ENCODE measurements at places on chromosomes 5 and 9.

DNA sequence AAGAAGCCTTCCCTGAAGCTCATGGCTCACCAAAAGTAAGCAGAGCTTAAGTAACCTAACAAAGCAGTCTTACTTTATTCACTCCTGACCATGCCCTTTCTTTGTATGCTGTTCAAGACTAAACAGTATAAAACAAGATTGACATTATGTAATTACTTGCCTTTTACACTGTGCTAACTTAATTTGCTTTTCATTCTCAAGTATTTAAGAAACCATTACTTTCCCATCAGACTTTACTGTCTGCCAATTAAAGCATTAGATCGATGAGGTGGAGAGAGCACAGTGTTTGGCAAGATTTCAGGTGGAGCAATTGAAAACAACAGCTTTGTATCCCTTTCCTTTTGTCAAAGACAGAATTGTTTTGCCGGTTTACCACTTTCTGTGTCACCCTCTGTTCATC, 98.2 kb downstream of the RORB start:
- no peaks in the 10 kb centered on the region for H3K4me1 ChIP-seq
- H3K4me3 ChIP-seq: no peak overlapping the region
- no peaks in the 10 kb centered on the region for H3K27me3 ChIP-seq
- DNase-seq: no peak

DNA sequence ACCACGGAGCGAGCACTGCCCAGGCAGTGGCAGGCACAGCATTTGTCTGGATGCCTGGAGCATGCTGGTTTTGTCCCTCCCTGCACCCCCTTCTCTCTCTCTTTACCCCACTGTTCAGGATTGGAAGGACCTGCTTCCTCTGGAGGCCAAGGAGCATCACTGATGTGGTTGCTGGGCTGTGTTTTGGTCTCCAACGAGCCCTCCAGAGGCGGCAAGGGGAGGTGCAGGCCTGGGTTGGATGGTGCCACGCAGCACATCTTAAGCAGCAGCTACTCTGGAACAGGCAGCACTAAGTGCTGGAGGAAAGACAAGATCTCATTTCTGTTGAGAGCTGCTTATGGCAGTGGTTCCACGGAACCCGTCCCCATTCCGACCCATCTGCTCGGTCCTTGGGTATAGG, 139.6 kb downstream of the CMYA5 start:
- H3K27me3 ChIP-seq: no peaks in the 10 kb centered on the region
- H3K4me3 ChIP-seq: no peak overlapping the region
- H3K36me3 ChIP-seq: no peaks in the 10 kb centered on the region
- no peak overlapping the region for H3K27ac ChIP-seq

DNA sequence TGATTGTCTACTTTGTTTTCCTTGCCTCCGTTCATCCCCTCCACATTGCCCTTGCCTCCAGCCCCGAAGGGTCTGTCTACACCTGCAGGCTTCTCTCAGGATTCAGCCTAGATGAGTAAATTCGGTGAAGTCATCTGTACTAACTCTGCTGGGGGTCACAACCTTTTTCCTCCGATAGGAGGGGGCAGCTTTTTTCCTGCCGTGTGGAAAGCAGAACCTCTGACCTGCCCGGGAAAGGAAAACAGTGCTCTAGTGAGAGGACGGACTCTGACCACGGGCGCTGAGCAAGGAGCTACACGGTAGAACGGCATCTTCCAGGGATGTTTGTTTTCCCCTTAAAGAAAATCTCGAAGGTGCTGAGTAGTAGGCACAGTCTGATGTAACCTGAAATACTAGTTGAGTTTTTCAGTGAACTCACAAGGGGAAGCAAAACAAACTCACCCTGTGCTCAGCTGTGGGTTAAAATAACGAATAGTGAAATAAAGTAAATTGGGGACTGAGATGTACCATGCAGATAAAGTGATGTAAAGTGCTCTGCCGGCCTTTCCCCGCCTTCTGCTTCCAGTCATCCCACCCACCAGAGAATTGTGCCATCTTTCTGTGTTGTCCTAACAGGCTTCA, 281.8 kb downstream of the AOPEP start:
- no peaks in the 10 kb centered on the region for H3K36me3 ChIP-seq
- peak overlapping the region; percentile 72 for H3K4me3 ChIP-seq
- no peaks in the 10 kb centered on the region for H3K27me3 ChIP-seq
- peak overlapping the region; percentile 85 for H3K27ac ChIP-seq

DNA sequence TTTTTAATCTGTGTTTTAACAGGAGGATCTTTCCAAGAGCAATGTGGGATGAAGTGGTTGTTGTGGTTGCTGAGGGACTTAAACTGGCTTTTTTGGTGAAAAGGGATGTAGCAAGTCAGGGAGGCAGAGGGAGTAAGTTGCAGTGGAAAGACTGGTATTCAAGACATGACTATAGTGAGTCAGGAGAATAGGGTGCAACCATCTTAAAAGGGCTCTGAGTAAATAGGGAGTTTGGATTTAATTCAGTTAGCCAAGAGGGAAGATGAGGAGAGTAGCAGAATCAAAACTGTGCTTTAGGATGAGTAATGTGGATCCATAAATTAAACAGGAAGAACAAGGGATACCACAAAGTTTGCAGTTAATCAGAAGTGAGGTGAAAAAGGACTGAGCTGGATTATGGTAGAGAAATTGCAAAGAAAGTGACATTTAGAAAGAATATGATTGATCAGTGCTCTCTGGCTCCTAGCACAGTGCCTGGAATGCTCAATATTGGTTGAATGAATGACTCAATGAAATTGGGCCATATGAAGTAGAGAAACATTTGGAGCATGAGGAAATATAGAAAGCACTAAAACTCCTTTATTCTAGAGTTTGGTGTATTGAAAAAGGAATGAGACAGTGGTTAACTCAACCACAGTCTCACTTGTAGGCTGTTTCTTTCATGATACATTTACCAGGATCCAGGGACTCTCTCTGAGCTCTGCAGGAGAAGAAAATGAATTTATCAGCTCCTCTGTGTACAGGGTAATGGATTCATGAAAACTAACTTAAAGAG, 5.1 kb downstream of the POLR3G start:
- no peak for DNase-seq
- no peaks in the 10 kb centered on the region for H3K27me3 ChIP-seq
- H3K36me3 ChIP-seq: no peaks in the 10 kb centered on the region
- H3K27ac ChIP-seq: no peak overlapping the region
- no peaks in the 10 kb centered on the region for H3K4me1 ChIP-seq
- H3K4me3 ChIP-seq: no peak overlapping the region

GRCh38 chr9:76352026-76352620, 42.1 kb downstream of the RFK start:
- no peak overlapping the region for H3K4me3 ChIP-seq
- no peak overlapping the region for H3K27ac ChIP-seq
- H3K4me1 ChIP-seq: no peaks in the 10 kb centered on the region
- H3K27me3 ChIP-seq: no peaks in the 10 kb centered on the region

- H3K4me1 ChIP-seq: no peaks in the 10 kb centered on the region
- no peak for DNase-seq
- no peaks in the 10 kb centered on the region for H3K27me3 ChIP-seq
- no peak overlapping the region for H3K4me3 ChIP-seq
- no peaks in the 10 kb centered on the region for H3K36me3 ChIP-seq
Measured at GRCh38 chr5:160452795-160453194, 31.1 kb downstream of the PTTG1 start.

DNA sequence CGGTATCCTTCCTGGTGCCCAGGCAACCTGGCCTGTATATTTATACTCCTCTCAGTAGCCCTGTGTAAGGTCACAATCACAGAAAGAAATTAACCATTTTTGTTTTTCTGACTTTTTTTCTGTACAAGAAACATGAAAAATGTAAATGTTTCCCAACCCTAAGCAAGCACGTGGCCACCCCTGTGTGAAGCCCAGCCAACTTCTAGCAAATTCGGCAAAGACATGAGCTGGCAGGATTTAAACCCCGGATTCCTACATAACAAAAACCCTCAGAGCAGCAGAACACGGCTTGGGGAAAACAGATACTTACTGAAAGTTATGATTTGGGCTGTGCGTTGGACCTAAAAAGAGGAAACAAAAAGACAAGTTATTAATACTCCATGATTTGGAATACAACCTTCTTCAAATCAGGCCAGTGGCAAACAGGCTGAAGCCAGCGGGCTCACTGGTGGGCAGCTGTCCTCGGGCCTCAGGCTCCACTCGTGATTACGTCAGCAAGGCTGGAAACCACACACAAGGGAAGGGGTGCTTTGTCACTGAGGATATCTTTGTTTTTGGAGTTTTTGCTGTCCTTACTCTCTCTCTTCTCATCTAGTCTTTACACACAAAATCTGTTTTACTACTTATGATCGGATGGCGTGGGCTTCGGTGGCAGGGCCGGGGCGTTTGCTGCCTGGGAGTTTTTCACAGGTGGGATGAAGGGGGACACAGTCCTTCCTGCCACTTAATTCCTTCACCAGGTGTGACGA, 194.1 kb downstream of the ROR2 start:
- H3K4me3 ChIP-seq: no peak overlapping the region
- peak overlapping the region; percentile 83 for H3K27ac ChIP-seq
- no peaks in the 10 kb centered on the region for H3K36me3 ChIP-seq
- no peak for DNase-seq
- no peaks in the 10 kb centered on the region for H3K4me1 ChIP-seq

- no peaks in the 10 kb centered on the region for H3K36me3 ChIP-seq
- no peak overlapping the region for H3K4me3 ChIP-seq
- H3K27ac ChIP-seq: no peak overlapping the region
- H3K27me3 ChIP-seq: no peaks in the 10 kb centered on the region
- no peak for DNase-seq
- H3K4me1 ChIP-seq: no peaks in the 10 kb centered on the region
Measured at GRCh38 chr5:96816411-96816939, 8.7 kb upstream of the ERAP1 start.

GRCh38 chr5:3011764-3012017, 260.2 kb upstream of the IRX2 start:
- no peaks in the 10 kb centered on the region for H3K4me1 ChIP-seq
- no peak for DNase-seq
- H3K4me3 ChIP-seq: no peak overlapping the region
- H3K36me3 ChIP-seq: no peaks in the 10 kb centered on the region
- no peaks in the 10 kb centered on the region for H3K27me3 ChIP-seq
- peak overlapping the region; percentile 62 for H3K27ac ChIP-seq

GRCh38 chr5:136037001-136037705, 8.4 kb downstream of the TGFBI start:
- H3K4me1 ChIP-seq: no peaks in the 10 kb centered on the region
- no peaks in the 10 kb centered on the region for H3K27me3 ChIP-seq
- H3K27ac ChIP-seq: peak overlapping the region; percentile 45
- H3K36me3 ChIP-seq: no peaks in the 10 kb centered on the region
- DNase-seq: no peak
- no peak overlapping the region for H3K4me3 ChIP-seq

GRCh38 chr5:176521286-176521685, 15.9 kb downstream of the RNF44 start:
- no peak overlapping the region for H3K27ac ChIP-seq
- DNase-seq: no peak
- no peaks in the 10 kb centered on the region for H3K36me3 ChIP-seq
- no peaks in the 10 kb centered on the region for H3K4me1 ChIP-seq
- H3K4me3 ChIP-seq: no peak overlapping the region
- H3K27me3 ChIP-seq: no peaks in the 10 kb centered on the region

- H3K36me3 ChIP-seq: no peaks in the 10 kb centered on the region
- no peak overlapping the region for H3K4me3 ChIP-seq
- peak overlapping the region; percentile 54 for H3K27ac ChIP-seq
- no peak for DNase-seq
- no peaks in the 10 kb centered on the region for H3K27me3 ChIP-seq
- peaks cover 51% of the 10 kb centered on the region for H3K4me1 ChIP-seq
Measured at GRCh38 chr9:133131506-133131905, 10.5 kb upstream of the RALGDS start.

- no peak overlapping the region for H3K4me3 ChIP-seq
- H3K36me3 ChIP-seq: no peaks in the 10 kb centered on the region
Measured at GRCh38 chr5:87263498-87263897, 4.2 kb upstream of the RASA1 start.

DNA sequence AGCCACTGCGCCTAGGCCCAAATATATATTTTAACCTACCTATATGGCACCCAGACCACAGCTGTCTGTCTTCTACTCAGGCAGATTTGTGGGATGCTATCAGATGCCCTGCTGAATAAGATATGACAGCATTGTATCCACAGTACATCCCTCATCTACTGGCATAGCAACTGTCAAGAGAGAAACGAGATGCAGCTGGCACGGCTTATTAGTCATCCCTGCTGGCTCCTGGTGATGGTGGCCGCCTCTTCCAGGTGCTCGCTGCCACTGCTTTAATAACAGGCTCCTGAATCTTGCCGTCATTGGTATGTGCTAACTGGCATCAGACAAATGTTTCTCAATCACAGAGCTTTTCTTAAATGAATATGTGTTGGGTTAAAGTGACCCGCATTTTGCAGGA, 34.0 kb downstream of the B4GALT1 start:
- H3K4me3 ChIP-seq: no peak overlapping the region
- no peaks in the 10 kb centered on the region for H3K36me3 ChIP-seq
- H3K27ac ChIP-seq: no peak overlapping the region
- H3K27me3 ChIP-seq: no peaks in the 10 kb centered on the region

DNA sequence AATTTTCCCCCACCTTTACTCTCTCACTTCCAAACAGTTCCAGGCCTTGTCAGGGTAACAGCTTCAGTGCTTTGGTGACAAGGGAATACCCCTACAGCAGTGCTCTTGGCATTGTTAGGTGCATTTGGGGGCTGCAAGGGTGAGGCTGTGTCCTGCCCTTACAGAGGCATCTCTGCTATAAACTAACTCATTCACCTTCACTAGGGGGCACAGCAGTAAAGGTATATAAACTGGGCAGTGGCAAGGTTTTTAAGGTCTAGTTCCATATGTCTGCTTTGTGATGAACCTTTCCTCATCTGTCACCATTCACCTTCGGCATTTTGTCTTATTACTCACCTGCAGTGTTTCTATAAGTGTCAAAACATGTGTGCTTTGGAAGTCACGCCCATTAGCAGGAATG, 79.1 kb upstream of the GPR151 start:
- H3K4me1 ChIP-seq: no peaks in the 10 kb centered on the region
- no peak overlapping the region for H3K4me3 ChIP-seq
- H3K27ac ChIP-seq: no peak overlapping the region
- H3K27me3 ChIP-seq: no peaks in the 10 kb centered on the region

DNA sequence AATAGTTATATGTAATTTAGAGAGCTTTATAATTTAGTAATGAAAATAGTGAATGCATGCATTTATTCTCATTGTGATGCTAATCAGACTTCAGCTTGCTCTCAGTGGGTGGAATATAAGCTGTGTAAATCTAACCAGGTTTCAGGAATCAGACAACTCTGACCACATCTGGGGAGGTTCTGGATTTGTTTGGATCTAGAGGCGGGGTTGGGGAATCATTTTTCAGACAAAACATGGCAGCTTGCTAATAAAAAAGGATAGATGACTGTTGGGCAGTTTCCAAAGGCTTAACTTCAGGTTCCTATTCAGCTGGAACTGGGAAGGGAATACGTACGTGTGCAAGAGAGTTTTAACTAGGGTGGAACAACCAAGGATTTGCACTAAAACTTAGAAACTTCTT, 43.2 kb upstream of the MAMDC2 start:
- H3K4me1 ChIP-seq: no peaks in the 10 kb centered on the region
- H3K4me3 ChIP-seq: no peak overlapping the region
- no peaks in the 10 kb centered on the region for H3K27me3 ChIP-seq
- no peaks in the 10 kb centered on the region for H3K36me3 ChIP-seq
- no peak overlapping the region for H3K27ac ChIP-seq

Data from breast epithelium (tissue), 4 donors.